Activated CD8-positive, alpha-beta T cell treated with anti-CD3 and anti-CD28 coated beads, Interleukin-2, amount 10 ng/mL, durations not matched to agents 7 days and 5 days (primary cell): ENCODE measurements at places on chromosomes 3 and 15. TPM values are rescaled to one million over a fixed set of nuclear protein-coding genes. Genes with fewer than 3 reads are reported as not detected.

- no peak for DNase-seq
Measured at GRCh38 chr3:171093462-171093861, 66.9 kb upstream of the SLC2A2 start.

Gene IGF1R
- 10.6 TPM for total RNA-seq

- DNase-seq, result no peak
Measured at GRCh38 chr15:92505611-92506010, 111.9 kb downstream of the ST8SIA2 start.

GRCh38 chr3:43537225-43537624, 84.6 kb downstream of the ANO10 start:
- DNase-seq, result no peak

DNA sequence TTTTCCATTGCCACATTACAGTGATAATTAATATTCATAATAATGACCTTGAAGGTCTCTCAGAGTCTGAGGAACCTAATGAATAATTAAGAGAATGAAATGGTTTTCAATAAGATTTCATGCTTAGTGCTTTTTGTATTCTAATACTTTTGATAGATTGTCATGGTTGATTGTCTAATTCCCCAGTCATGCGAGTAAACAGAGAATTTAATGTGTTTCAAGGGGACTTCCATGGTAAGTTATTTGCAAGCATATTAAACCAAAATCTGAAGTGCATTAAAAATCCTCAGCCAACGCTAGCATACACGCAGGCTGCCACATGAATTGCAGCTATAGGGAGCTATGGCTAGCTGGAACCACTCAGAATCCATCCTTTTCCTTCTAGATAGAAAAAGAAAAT, 18.9 kb upstream of the ANO10 start:
- no peak for DNase-seq

DNA sequence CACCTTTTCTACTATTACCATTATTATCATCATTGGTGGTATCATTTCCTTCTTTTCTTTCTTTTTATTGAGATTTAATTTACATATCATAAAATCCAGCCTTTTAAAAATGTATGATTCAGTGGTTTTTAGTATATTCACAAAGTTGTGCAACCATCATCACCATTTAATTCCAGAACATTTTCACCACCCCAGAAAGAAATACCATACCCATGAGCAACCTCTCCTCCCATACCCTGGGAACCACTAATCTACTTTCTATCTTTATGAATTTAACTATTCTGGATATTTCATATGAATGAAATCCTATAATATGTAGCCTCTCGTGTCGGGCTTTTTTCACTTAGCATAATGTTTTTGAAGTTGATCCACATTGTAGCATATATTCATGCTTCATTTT, 29.1 kb downstream of the AAGAB start:
- DNase-seq, result no peak

GRCh38 chr3:23017801-23018200, 185.3 kb upstream of the UBE2E2 start:
- DNase-seq, result no peak

DNA sequence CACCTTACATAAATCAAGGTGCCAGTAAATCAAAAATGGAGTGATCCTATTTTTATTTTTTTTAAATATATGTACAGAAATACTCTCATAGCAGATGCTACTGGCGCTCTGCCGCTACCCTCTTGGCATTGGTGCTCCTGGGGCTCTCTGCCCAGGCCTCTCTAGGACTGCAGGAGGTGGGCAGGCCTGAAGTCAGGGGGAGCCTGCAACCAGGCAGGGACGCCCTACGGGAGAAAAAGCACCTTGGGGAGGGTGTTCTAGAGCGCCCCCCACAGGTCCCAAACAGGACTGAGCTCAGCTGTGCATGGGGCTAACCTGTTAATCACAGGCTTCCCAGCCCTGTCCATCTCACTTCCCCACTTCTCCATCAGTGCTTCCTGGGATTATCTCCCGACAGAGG, 192.5 kb downstream of the SHQ1 start:
- DNase-seq, result no peak

Gene SOX2
- not detected for total RNA-seq

- no peak for DNase-seq
Measured at GRCh38 chr3:81105206-81105605, 656.2 kb downstream of the GBE1 start.

Gene C3orf20
- 0.11 TPM for total RNA-seq

GRCh38 chr3:132405188-132405587, 12.1 kb upstream of the DNAJC13 start:
- DNase-seq, result no peak

- DNase-seq, result no peak
Measured at GRCh38 chr15:99435877-99436541, 129.8 kb upstream of the MEF2A start.

- DNase-seq, result no peak
Measured at GRCh38 chr3:56762718-56763117, 39.0 kb downstream of the ARHGEF3 start.

DNA sequence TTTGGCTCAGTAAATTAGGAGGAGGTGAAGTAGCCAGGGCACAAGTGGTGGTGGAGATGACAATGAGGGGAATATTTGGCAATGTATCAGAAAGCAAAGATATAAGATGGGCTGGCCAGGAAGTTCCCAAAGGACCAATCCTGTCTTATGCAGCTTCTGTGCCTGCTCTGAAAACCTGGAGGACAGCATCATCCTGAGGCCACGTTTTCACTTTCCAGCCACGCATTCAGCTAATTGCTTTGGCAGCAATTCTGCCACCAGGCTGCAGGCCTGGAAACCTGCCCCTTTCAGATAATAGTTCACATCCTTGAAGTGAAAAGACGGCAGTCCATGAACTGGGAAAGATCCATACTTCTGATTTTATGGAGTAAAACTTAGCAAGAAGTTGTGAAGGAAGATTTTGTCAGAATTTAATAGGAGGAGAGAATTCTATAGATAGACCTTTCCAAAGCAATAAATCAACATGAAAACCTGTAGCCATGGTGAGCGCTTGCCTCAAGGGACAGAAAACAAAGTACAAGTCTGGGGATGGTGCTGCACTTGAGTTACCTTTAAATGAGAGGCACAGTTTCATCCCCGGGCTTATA, 682.5 kb downstream of the GRM7 start:
- DNase-seq, result no peak

DNA sequence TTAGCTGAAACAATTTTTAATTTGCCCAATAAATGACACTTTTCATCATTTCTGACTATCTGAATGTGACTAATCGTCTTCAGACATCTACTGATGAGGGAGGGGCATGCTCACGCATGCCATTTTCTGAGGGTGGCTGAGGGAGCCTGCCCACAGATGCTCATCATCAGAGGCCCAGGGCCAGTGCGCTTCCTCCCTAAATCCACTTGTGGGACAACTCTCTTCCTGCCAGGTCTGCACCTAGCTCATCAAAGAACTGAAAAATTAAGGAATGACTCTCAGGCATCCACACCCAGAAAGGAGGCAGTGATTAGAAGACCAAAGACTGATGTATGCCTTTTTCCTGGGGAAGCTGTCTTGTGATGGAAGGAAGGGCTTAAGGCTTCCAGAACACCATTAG, 22.8 kb downstream of the RTP3 start:
- DNase-seq, result no peak

Gene ZCWPW2
- total RNA-seq, result 0.42 TPM

GRCh38 chr3:134201201-134202130, 49.2 kb downstream of the RYK start:
- no peak for DNase-seq

- no peak for DNase-seq
Measured at GRCh38 chr15:67187351-67187854, 67.1 kb downstream of the AAGAB start.

- DNase-seq, result no peak
Measured at GRCh38 chr3:164094546-164094945, 983.8 kb downstream of the SI start.

Gene GTF2A2
- 123 TPM for total RNA-seq

Gene SKOR1
- 0.21 TPM for total RNA-seq

Gene KCNMB3
- total RNA-seq, result 1.2 TPM

Gene KPNA4
- total RNA-seq, result 46.3 TPM

DNA sequence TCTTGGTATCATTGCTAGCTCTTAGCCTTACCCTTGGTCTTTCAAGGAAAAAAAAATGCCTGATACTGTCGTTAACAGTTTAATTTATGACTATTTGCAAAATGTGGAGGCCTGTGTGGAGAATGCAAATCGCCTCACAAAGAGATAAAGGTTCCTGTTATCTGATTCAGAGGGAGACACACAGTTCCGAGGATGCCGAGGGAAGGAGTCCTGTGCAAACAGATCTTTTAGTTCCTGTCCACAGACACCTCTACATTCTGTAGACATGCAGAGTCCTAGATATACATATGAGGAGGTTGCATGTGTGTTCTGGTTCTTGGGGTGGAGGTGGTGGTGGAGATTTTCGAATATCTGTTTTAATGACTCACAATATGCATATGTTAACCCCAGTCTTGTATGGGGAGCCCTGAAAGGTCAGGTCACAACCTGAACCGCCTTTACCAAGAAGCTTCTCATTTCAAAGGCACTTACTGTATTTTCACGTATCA, 5.7 kb downstream of the NR2F2 start:
- DNase-seq, result no peak

GRCh38 chr15:39896846-39897245, 23.2 kb downstream of the GPR176 start:
- no peak for DNase-seq

DNA sequence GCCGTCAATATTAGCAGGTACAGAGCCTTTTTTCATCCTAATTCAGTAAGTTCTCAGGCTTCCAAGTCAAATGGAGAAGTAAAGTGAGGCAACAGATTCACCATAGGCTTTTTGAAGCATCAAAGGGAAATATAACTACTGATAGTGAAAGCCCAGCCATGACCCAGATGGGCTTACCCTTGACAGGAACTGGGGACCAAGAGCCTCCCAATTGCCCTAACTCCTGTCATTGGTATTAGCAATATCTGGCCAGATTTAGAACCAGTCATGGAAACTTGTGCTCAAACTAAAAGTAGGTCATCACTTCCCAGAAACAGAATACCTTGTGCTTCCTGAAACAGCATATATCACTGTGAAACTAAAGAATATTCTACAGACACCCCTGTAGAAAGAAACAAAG, 33.0 kb downstream of the NME9 start:
- DNase-seq, result no peak

Gene FBLN2
- 1.8 TPM for total RNA-seq

- DNase-seq, result no peak
Measured at GRCh38 chr3:101279162-101279561, 41.2 kb downstream of the IMPG2 start.

Gene MINDY4B
- total RNA-seq, result not detected

- peak; percentile 62 for DNase-seq
Measured at GRCh38 chr3:172622916-172623700, 87.8 kb downstream of the NCEH1 start.

Gene TOPAZ1
- total RNA-seq, result not detected

- no peak for DNase-seq
Measured at GRCh38 chr3:175857666-175858270, 998.6 kb downstream of the NAALADL2 start.

Gene DPPA4
- not detected for total RNA-seq

DNA sequence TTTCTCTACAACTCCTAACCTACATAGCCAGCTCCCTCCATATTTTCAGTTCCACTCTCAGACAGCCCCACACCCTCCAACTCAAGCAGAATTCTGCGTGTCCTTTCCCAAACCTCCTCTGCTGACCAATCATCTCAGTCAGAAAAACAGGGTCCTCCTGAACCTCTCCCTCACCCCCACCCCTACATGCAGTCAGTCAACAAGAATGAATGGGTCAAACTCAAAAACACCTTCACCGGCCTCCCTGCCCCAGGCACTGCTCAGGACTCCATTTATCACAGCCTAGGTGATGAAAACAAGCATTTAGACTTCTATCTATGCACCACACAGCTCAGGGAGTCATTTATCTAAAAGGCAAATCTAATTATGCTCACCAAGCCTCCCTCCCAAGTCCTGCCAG, 32.4 kb downstream of the MYL3 start:
- no peak for DNase-seq

Gene ARNT2
- total RNA-seq, result not detected

- peak; percentile 59 for DNase-seq
Measured at GRCh38 chr3:196081002-196081833, 672 bp downstream of the TFRC start.

Gene ZMYND10
- 5.0 TPM for total RNA-seq

DNA sequence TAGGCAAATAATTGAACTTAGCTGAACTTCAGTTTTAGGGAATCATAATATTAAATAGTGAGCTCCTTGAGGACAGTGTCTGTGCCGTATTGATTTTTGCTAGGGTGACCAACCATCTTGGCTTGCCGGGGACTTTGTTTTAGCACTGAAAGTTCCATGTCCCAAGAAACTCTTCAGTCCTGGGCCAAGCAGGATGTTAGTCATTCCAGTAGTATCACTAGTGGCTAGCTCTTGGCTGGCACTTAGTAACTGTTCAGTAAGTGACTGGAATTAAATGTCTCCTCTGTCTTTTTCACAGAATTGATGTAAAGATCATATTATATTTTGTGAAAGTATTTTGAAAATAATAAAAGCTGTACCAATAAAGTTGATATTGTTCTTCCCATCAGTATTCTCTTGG, 42.3 kb downstream of the RSRC1 start:
- DNase-seq, result no peak

Gene CD86
- total RNA-seq, result 0.95 TPM

DNA sequence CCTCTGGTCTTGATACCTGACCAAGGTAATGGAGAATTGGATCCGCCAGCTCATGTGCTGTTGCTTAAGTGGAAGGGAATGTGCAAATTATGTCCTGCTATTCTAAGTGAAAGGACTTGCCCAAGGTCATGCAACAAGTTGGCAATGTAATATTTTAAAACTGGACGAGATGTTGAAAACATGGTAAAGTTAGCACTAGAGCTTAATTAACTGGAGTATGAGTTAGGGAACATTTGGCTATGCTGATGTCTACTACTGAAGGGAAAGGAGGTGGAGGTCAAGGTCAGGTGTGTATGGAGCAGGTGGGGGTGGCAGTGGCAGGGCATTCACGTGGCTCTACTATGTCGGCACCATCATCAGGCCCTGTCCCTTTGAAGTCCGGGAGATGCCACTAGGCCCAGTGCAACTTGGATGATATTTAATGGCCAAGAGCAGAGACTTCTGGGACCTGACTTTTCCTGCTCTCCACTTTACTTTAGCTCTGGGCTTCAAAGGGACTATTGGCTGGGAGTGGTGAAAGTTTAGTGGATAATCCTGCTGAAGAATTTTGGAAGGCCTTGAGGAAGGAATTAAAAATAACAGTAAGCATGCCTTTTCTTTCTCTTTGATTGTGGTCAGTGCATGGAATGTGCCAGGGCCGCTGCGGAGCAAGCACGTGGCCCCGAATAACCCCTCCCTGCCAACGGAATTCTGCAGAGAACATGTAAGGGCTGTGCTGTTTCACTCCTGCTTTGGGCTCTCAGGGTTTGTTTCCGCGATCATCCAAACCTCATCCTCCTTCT, 14.9 kb downstream of the SMAD3 start:
- no peak for DNase-seq

DNA sequence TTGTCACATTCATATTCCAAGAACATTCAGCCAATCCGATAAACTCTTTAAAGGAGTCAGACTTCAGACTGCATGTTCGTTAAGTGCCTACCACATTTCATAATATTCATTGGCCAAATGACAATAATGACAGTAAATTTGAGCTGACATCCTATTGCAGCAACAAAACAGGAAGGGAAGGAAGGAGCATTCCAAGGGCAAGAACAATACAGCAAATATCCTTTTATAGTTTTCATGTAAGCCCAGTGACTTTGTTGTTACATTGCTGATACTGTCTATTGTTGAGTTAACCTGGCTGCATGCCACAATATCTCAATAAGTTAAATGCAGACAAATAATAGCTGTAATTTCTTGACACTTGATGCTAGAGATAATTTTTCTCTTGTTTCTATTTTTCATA, 16.4 kb upstream of the CBLB start:
- no peak for DNase-seq

Gene HRG
- not detected for total RNA-seq
